ENCODE measurements at places on chromosomes 11 and 22.

DNA sequence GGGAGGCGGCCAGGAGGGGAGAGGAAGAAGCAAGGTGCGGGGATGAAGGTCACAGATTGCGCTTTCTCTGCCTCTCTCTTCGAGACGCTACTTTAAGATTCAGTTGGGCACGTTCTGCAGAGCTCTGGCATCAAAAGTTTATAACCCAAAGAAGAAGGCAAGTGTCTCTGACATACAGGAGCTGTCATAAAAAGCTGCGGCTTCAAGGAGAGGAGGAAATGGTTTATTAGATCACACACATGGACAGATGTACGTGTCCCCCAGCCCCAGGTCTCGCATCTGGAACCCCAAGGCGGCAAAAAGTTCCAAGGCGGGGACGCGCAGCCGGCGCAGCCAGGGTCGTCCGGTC, 589.0 kb downstream of the OPCML start:
- H3K4me1 ChIP-seq, result no peaks in the 10 kb centered on the region
- no peak for DNase-seq
- no peaks in the 10 kb centered on the region for H3K36me3 ChIP-seq
- H3K27me3 ChIP-seq, result peaks cover 34% of the 10 kb centered on the region
- H3K27ac ChIP-seq, result no peak overlapping the region
- no peak overlapping the region for H3K4me3 ChIP-seq

- H3K27ac ChIP-seq, result no peak overlapping the region
- peaks cover 16% of the 10 kb centered on the region for H3K27me3 ChIP-seq
- H3K4me1 ChIP-seq, result peaks cover 2% of the 10 kb centered on the region
- DNase-seq, result no peak
Measured at GRCh38 chr22:38831166-38831945, 12.5 kb downstream of the NPTXR start.

- no peak overlapping the region for H3K4me3 ChIP-seq
- H3K27me3 ChIP-seq, result peaks cover 29% of the 10 kb centered on the region
- peaks cover 35% of the 10 kb centered on the region for H3K36me3 ChIP-seq
- no peaks in the 10 kb centered on the region for H3K4me1 ChIP-seq
- no peak for DNase-seq
- H3K27ac ChIP-seq, result no peak overlapping the region
Measured at GRCh38 chr11:48193876-48194275, 22.7 kb upstream of the OR4B1 start.

DNA sequence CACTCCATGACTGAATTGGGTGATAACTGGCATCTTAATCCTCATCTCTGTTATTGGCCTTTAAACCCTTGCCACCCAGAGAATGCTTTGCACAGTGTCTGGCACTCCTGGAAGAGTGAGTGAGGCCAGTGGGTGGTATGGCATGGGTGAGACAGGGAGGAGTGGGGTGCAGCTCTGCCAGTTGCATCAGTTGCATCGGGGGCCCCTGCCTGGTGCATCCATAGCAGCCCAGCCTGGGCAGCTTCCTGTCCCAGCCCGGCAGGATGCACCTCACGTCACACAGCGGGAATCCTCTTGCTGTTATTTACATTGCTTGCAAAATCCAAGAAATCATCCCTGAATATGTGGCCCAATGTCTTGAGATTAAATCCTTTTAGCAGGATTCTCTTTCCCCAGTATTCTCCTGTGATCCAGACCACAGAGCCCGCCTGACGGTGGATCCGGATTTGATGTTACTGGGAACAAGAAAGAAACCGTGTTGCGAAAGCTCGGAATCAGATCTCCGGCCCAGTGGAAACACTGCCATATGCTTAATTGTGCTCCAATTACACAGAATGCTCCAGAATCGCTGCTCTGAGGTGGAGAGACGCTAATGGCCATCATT, 37.6 kb upstream of the MN1 start:
- no peaks in the 10 kb centered on the region for H3K27me3 ChIP-seq
- peaks cover 5% of the 10 kb centered on the region for H3K4me1 ChIP-seq
- no peak overlapping the region for H3K27ac ChIP-seq
- peaks cover 23% of the 10 kb centered on the region for H3K36me3 ChIP-seq
- no peak for DNase-seq

DNA sequence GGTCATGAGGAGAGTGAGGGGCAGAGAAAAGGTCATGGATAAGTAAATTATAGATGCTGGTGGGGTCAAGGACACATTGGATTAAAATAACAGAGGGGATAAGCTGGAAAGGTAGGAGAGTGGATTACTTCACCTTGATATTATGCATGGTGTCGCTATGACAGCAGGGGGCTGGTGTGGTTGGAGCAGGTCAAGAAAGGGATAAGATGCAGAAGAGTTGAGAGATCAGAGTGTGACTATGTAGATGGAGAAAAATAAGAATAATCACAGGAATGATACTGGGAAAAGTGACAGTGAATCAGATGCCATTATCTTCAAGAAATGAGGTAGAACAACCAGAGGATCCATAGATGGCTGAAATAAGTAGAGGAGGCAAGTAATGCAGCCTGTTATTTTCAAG, 29.4 kb upstream of the AMOTL1 start:
- H3K27ac ChIP-seq, result no peak overlapping the region
- no peak overlapping the region for H3K4me3 ChIP-seq
- H3K27me3 ChIP-seq, result peaks cover 20% of the 10 kb centered on the region
- no peak for DNase-seq

DNA sequence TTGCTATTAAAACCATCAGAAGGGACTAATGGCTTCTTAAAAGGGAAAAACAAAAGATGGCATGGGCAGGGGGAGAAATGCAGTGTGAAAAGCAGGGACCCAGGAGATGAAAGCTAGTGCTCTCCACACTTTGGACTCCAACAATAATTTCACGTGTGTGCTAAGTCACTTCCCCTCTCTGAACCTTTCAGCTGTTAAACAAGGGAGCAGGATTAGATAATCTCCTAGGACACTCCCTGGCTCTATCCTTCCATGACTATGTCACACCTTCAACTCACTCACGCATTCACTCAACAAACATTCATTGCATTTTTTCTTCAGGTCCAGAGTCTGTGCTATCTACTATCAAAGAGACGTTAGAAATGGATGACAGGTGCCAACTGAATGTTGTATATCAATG, 88.7 kb downstream of the SYN3 start:
- no peak overlapping the region for H3K27ac ChIP-seq
- no peak overlapping the region for H3K4me3 ChIP-seq
- H3K27me3 ChIP-seq, result peaks cover 6% of the 10 kb centered on the region
- DNase-seq, result no peak
- no peaks in the 10 kb centered on the region for H3K4me1 ChIP-seq

DNA sequence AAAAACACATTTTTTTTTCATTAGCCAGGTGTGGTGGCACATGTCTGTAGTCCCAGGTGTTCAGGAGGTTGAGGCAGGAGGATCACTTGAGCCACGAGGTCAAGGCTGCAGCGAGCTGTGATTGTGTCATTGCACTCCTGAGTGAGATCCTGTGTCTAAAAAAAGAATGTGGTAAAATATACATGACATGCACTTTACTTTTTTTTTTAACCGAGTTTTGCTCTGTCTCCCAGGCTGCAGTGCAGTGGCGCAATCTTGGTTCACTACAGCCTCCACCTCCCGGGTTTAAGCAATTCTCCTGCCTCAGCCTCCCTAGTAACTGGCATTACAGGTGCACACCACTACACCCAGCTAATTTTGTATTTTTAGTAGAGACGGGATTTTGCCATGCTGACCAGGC, 22.5 kb upstream of the CLDN5 start:
- no peak for DNase-seq
- H3K4me3 ChIP-seq, result no peak overlapping the region
- no peak overlapping the region for H3K27ac ChIP-seq
- H3K27me3 ChIP-seq, result peaks cover 18% of the 10 kb centered on the region
- no peaks in the 10 kb centered on the region for H3K4me1 ChIP-seq
